NCI-H1092 (cell line): ENCODE measurements at places on chromosomes 16 and 17.

GRCh38 chr16:50012182-50012581 is 12.8 kb upstream of the CNEP1R1 start:
- DNase-seq, result no peak

DNA sequence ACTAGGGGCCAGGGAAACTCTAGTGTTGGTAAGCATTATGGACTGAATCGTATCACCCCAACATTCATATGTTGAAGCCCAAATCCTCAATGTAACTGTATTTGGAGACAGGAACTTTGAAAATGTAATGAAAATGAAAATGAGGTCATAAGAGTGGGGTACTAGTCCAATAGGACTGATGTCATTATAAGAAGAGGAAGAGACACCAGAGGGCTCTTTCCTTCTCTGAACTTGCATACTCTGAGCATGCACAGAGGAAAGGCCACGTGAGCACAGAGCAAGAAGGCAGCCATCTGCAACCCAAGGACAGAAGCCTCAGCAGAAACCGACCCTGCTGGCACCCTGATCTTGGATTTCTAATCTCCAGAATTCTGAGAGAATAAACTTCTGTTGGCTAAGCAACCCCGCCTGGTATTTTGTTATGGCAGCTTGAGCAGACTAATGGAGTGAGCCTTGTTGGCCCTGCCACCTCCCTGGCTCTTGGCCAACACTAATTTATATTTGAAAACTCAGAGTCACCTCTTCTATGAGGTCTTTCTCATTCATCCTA is 273.4 kb downstream of the NTN1 start:
- DNase-seq, result no peak

DNA sequence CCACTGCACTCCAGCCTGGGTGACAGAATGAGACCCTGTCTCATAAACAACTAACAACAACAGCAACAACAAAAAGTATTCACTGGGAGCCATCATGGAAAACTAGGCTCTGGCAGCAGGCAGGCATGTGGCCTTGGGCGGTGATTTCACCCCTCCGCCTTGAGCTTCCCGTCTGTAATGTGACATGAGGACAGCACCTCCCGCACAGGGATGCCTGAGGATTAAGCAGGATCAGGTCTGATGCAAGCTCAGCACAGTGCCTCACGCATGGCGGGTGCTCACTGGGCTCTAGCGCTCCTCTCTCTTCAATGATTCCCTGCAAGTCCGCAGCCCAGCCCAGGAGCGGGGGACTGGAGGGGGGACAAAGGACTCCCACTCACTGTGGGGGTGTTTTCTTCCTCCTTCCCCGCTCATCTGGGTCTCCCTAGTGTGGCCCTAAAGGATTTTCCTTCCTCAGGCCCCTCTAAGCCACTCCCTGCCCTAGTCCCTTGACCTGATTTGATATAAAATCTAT is 2.8 kb downstream of the PLCD3 start:
- no peak for DNase-seq

DNA sequence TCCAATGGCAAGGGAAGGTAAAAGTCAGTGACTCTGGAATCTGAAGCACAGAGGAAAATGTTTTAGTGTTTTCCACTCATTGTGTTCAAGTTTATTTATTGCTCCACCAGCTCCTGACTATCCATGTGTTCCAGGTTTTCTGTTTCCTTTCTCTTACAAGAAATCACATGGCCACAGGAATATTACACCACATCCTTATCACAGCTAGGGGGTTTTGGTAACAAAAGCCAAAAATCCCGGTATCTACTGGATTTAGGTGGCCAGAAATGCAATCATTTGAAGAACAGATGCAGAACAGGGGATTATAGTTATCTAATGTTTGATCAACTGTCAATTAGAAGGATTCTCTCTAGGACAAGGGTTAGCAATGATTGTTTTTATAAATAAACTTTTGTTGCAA is 47.9 kb downstream of the STH start:
- no peak for DNase-seq

GRCh38 chr16:53991754-53992378 is 287.9 kb downstream of the FTO start:
- peak; percentile 36 for DNase-seq

GRCh38 chr17:59619035-59619297 is 729 bp upstream of the CLTC start:
- no peak for DNase-seq

DNA sequence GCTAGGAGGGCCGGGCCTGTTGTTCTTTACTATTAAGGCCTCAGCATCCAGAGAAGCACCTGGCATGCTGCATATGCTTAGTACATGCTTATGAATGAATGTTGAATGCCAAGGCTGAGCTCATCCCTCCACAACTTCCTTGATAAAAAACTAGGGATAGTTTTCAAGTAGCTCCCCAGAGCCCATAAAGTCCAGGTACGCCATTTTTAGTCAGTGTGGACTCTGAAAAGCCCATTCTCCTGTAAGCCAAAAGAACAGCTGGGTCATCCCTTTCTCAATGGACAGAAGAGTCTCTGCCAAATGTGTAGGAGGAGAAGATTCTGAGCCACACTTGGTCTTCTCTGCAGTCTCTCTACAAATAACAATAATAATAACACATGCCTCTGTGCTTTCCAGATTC is 8.9 kb upstream of the ITGB3 start:
- DNase-seq, result no peak

- peak; percentile 2 for DNase-seq
These were observed 11.0 kb downstream of the ACSM3 start for GRCh38 chr16:20774703-20775362.
